Fibroblast of lung (primary cell): ENCODE measurements at places on chromosomes 5 and 9.
A peak's percentile ranks its signal among the peaks of the same experiment; 100 is the strongest.

DNA sequence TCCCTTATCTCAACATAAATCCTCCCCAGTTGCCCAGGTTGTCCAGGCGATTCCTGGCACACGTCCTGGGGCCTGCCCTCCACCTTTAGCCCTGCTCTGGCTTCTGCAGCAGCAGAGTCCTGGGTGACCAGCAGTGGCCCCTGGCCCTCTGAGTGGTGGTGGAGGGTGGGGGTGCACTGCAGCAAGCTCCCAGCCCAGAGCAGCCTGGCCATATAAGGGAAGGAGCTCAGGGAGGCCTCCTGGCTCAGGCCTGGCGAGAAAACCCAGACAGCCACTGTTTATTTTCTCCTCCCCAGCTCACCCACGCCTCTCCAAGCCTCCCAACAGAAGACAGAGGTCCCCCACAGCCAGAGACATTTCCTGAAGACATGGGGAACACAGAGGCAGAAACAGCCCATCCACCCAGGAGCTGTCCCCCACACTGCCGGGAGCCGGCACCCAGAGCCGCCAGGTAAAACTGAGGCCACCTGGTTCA is 44.7 kb upstream of the IL17B start:
- DNase-seq, result peak; percentile 89

DNA sequence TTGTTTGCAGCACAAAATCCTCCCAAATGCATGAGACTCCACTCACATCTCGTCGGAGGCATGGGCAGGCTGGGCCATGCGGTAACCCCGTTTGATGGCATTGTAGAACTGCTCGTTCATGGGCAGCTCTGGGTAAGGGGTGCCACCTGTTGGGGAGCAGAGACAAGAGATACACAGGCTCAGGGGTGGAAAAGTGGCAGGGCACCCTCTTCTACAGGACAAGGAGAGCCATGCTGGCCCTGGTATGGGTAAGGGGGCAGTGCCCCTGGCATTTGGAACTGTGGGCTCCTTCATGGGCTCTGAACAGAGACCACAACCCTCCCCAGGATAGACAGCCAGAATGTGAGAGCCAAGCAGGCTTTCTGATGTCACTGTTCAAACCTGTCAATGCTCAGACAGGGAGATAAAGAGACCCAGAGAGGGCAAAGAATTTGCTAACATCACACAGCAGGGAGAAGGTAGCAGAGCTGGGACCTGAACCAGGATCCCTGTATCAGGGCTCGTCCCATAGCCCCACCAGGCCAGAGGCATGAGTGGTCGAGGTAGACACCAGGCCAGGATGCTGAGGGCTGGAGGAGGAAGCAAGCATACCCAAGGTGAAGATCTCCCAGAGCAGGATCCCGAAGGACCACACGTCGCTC is 33.2 kb upstream of the CSF1R start:
- no peak for DNase-seq

DNA sequence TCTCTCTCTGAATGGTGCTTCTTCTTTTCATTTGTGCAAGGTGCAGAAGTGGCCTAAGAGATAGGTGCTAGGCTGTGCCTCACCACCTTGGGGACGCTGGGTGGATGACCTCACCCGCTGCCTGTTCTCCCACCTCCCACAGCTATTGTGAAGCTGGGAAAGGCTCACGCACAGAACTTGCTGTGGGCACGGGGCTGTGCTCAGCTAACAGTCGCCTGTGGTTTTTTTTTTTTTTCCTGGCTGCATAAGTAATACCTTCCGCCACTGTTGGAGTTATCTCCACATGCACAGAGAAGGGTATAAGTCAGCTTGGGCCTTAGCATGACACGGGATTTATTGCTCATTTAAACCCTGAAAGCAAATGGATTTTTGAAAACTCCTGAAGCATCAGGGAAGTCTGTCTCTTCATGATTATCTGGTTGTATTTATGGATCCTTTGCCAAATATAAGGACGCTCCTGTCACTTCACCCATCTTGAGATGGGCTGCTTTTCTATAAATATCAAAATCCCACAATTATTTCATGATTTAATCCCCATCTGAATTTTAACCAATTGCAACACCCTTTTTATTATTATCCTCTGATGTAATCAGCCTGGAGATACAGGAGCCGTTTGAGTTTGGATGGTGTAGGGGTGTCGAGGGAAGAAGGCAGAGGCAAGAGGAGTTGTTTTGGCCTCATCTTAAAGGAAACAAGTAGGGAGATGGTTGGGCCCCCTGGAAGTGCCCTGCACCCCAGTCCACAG is 9.0 kb downstream of the DBH start:
- DNase-seq, result no peak

DNA sequence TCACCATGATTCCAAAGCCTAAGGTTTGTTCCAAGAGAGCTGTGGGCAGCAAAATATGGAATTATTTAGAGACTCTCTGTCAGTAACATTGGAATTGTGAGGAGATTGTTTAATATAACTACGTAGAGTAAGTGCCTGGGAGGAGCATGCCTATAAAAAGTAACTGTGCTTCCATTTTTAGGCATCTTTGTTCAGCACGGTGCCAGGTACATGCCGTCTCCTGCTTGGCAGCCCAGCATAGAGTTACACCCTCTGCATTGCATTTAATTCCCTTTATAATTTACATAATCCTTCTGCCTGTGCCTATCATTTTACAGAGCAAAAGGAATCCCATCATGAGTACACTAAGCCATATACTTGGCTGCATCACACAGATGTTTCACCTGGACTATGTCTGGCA is 32.1 kb upstream of the ALDH1A1 start:
- DNase-seq, result no peak

DNA sequence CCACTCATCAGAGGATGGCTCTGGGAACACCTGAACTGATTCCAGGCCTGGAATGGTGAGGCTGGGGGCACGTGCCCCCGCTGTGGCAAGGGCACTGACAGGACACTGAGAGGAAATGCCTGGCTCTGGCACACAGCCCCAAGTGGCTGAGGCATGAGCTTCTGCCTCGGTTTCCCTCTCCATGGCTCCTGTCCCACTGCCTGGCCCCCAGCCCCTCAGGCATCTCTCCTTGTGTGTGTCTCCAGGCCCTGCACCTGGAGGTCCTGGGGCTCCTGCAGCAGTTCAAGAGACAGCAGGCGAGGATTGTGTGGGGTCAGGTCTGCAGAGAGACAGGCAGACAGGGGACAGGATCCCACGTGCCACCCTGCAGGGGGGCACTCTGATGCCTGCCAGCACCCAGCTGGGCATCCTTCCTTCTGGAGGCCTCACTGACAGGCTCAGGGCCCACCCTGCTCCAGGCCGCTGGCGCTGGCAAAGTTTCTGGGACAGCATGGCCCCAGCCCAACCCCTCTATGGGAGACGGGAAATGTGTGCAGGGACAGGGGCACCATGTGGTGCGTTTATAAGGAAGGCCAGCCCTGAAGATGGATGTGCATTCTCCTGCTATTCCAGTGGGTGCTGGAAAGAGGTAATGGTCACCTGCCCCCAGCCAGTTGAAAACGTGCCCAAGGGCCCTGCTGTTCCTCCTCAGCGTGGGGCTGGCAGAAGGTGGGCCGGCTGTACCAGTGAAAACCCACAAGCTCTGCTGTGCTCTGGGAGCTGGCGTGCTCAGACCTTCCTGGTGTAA is 66.0 kb downstream of the RASGEF1C start:
- DNase-seq, result no peak

GRCh38 chr5:161274951-161275350 is 271.6 kb downstream of the GABRB2 start:
- DNase-seq, result no peak

DNA sequence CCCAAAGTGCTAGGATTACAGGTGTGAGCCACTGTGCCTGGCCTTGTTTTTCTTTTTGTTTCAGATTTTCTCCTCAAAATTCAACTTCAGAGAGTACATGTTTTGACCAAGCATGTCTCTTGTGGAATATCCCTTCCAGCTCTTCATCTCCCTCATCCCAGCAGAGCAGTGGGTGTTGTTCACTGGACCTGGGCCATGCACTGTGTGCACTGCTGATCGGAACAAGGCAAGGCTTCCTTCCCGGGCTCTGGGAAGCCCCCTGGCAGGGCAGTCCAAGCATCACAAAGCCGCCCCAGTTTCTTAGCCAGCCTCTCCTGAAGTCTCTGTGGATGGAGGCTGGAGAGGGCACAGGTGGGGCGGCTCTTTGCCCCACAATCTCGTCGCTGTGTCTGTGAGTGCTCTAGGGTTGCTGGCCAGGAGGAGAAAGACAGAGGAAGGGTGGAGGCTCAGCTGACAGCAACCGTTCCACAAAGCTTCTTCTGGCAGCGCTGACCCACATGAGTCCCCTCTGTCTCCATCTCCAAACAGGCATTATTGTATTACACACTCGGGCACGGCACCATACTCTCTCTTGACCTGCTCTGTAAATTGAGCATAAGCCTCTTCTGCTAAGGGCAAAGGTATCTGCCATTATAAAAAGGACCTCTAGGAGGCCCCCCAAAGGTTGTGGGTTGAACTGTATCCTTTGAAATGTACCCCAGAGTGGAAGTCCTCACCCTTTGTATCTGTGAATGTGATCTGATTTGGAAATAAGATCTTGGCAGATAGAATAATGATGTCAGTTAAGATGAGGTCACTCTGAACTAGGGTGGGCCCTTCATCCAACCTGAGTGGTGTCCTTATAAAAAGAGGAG is 89.6 kb downstream of the TARS1 start:
- no peak for DNase-seq

DNA sequence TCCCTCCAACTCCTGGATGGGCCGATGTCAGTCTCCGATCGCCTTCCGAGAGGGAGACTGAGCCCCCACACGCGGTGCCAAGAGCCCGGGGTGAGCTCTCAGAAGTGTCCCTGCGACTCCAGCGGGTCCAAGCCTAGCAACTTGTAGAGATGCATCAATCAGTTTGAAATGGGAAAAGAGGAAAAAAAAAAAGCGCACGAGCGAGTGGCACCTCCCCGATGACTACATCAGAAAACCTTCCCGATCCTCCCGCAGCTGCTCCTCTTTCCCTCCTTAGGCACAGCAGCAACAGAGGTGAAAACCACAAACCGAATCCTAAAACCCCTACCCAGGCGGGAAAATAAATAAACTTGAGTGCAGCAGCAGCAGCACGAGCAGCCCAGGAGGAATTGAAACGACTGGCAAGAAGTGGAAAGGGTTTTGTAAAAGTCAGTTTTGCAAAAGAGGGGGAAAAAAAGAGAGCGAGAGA is 1.0 kb upstream of the EFNA5 start:
- DNase-seq, result peak; percentile 68

GRCh38 chr5:170268884-170269283 is 28.7 kb downstream of the LCP2 start:
- DNase-seq, result no peak

DNA sequence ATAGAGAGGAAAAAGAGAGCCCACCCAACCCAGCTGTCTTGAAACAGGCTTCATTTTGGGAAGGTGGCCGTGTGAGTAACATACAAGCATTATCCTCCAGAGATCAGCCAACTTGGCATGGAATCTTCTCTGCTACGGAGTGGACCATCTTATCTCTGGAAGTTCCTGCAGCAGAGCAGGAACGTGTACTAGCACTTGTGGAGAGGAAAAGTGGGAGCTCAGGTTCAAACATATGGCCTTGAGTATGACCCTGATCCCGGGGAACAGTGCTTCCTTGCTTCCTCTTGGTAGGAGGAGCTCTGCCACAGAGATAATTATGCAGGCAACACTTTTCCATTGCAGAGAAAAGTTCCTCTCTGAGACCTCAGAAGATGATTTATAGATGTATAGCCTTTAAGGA is 490.4 kb upstream of the ACO1 start:
- DNase-seq, result no peak

- DNase-seq, result no peak
Observed at GRCh38 chr5:73841641-73842040, 215.6 kb downstream of the ARHGEF28 start.

DNA sequence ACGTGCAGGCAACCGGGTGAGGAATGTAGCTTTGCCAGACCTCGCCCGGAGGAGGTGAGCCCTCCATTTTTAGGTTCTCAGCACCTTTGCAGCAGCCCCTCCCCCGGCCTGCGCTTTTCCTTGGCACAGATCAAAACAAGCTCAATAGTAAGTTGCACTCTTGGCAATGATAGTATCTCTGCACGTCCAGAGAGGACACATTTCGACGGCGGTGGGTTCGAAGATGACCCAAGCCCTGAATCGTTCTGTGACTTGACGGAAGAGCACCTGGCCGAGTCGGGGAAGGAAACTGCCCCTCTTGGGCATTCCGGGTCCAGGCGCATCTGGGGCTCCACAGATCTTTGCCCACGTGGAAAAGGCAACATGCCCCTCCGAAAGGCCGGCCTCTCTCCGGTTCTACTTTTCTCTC is 904 bp downstream of the GDNF start:
- no peak for DNase-seq

GRCh38 chr5:56900858-56901578 is 8.4 kb upstream of the SETD9 start:
- peak; percentile 58 for DNase-seq

- no peak for DNase-seq
Observed at GRCh38 chr9:99833735-99834134, 12.1 kb downstream of the NR4A3 start.

DNA sequence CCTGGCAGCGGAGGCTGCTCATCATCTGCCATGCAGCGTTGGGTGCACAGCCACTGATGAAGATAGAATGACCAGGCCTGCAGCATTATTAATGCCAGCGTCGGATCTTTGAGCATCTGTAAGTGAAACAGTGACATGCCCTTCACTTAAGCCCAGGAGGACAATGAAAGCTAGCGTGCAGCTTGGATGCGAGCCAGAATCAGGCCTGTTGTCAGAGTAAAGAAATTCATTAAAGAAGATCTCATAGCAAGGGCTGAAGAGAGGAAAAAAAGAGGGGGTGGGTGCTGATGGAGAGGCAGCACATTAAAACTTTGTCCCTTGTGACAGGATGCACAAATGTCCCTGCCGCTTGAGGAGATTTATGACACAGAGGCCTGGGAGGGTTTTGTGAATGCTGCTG is 186.1 kb upstream of the MAST4 start:
- DNase-seq, result no peak

GRCh38 chr9:7332780-7333179 is 466.8 kb downstream of the DMAC1 start:
- no peak for DNase-seq

GRCh38 chr9:29740518-29740917 is 2167.2 kb upstream of the C9orf72 start:
- no peak for DNase-seq

GRCh38 chr5:173453167-173453566 is 125.0 kb upstream of the STC2 start:
- DNase-seq, result no peak

GRCh38 chr5:138180183-138180782 is 1.4 kb downstream of the KIF20A start:
- DNase-seq, result peak; percentile 48

GRCh38 chr9:7799944-7800285 is 337 bp upstream of the DMAC1 start:
- DNase-seq, result no peak

GRCh38 chr5:140205952-140206351 is 31.0 kb downstream of the CYSTM1 start:
- no peak for DNase-seq

GRCh38 chr9:127640908-127641545 is 28.9 kb downstream of the STXBP1 start:
- no peak for DNase-seq

- no peak for DNase-seq
Observed at GRCh38 chr9:27423915-27424710, 100.0 kb upstream of the IFNK start.

DNA sequence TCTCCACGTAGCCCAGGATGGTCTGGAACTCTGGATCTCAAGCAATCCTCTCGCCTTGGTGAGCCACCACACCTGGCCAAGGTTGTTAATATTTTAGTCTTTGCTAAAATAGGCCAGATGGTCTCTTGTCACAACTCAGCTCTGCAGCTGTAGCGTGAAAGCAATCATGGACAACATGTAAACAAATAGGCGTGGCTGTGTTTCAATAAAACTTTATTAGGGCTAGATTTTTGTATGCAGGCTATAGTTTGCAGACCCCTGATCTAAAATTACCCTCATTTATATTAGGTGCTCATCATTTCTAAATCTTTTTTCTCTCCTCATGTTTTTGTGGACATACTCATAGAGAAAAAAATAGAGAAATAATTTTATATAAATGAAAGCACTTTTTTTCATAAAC is 72.1 kb upstream of the SLC28A3 start:
- no peak for DNase-seq
